Bone marrow (tissue), 2 donors: ENCODE measurements at places on chromosomes 6 and 20.

DNA sequence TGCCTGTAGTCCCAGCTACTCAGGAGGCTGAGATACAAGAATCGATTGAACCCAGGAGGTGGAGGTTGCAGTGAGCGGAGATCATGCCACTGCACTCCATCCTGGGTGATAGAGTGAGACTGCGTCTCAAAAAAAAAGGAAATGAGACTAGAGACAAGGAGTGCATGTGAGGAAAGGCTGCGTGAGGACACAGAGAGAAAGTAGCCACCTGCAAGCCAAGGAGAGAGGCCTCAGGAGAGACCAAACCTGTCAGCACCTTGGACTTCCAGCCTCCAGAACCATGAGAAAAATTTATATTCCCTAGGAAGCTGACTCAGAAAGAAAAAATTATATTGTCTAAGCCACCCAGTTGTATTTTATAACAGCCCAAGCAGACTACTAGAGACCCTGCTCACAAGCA lies 7.4 kb upstream of the BEND3 start:
- DNase-seq: no peak

DNA sequence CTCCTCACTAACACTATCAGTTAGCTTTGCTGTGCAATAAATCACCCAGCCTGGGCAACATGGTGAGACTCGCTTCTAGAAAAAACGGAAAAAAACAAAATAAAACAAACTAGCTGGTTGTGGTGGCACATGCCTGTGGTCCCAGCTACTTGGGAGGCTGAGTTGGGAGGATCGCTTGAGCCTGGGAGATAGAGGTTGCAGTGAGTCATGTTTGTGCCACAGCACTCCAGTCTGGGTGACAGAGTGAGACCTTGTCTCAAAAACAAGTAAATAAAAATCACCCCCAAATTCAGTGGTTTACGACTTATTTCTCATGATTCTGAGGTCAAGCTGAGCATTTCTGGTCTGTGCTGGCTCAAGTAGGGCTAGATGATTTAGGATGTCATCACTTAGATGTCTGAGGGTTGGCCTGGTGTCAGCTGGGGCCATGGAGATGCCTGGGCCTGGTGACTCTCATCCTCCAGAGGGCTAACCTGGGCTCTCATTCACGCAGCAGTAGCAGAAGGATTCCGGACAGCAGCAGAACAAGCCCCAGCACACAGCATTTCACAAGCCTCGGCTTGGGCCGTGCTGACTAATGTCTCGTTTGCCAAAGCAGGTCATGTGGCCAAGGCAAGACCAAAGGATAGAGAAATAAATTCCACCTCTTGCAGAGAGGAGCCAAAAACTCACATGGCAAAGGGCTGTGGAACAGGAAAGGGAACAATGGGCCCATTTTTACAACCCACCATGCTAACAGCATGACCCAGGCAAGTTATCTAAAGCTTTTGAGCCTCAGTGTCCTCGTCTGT lies 32.5 kb downstream of the MGME1 start:
- no peak for DNase-seq

- no peak for DNase-seq
Measured at GRCh38 chr6:71364889-71365542, 76.4 kb downstream of the OGFRL1 start.

GRCh38 chr6:52176550-52176949 lies 9.6 kb upstream of the IL17A start:
- DNase-seq: no peak

- no peak for DNase-seq
Measured at GRCh38 chr20:3334156-3334943, 73.1 kb downstream of the DNAAF9 start.

DNA sequence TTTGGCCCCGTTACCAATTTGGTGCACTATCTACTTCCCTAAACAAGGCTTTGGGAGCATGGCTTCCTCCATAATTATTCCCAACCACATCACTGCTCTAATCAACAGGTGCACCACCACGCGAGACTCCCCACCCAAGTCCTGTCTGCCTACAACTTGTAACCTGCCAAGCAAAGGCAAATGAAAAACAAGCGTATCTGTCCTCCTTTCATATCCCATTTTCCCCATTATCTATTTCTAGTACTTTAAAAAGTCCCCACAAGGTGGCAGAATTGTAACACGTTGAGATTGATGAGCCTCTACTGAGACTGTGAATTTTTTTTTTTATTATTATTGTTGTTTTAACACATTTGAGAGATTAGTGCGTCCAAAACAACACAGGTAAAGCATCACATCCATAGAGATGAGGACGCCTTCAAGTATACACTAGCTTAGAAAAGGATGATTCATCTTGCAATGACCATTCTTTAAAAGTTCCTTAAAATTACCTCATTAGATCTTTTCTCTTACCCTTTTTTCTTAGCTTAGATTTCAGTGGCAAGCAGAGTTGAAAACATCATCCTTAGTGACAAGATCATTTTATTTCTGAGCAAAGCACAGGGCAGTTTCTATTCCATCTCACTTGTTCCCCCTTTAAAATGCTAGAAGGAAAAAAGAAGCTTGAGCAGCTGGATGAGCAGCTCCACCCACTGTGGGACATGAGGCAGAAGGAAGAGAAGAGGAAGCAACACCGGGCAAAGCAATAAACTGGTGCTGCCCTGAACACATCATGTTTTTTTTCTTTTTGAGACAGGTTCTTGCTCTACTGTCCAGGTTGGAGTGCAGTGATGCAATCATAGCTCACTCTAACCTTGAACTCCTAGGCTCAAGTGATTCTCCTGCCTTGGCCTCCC lies 210.8 kb downstream of the ARHGAP18 start:
- DNase-seq: no peak
